Lung (tissue), 17 donors: ENCODE measurements at places on chromosomes 5 and 9. TPM values are rescaled to one million over a fixed set of nuclear protein-coding genes. Genes with fewer than 3 reads are reported as not detected.
A peak's percentile ranks its signal among the peaks of the same experiment; 100 is the strongest.

DNA sequence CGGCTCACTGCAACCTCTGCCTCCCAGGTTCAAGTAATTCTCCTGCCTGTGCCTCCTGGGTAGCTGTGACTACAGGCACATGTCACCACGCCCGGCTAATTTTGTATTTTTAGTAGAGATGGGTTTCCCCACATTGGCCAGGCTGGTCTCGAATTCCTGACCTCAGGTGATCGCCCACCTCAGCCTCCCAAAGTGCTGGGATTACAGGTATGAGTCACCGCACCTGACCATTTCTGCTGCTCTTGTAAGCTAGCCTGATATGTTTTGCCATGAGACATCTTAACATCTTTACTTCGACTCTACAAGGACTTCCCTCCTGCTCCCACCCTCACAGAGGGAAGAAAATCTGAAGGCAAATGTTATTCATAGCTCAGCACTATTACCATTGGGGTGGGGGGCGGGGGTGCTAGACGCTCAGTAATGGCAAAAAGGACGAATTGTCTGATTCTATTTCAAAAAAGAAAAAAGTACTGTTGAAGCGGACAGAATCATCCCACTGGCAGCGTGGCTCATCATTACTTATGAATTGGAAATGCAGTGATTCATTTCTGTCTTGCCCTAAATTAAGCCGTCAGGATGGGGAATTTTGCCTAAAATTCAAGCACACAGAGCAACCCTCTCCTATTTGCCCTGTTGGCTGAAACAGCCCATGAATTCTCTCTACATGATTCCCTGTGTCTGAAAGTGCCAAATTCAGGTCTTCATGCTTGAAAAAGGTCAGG lies 46.4 kb upstream of the WWC1 start:
- H3K27ac ChIP-seq: no peak overlapping the region
- no peak for DNase-seq
- no peak overlapping the region for H3K4me3 ChIP-seq
- H3K36me3 ChIP-seq: no peaks in the 10 kb centered on the region

DNA sequence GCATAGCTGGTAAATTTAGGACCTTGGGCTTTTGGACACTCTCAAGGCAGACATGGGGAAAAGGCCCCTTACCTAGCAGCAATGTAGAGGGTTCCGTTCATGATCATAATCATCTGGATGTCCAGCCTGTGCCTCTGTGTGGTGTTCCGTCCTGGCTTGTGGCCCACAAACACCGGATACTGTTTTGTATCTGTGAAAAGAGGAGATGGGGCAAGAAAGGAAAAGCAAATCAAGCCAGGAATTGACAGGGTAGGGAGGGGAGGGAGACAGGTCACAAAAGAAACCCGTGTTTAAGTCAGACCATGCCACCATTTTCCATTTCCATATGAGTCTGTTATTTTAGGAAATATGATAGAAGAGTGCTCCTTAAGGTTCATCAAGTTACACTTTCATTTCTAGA lies 72.5 kb downstream of the SEMA6A start:
- no peaks in the 10 kb centered on the region for H3K36me3 ChIP-seq
- DNase-seq: no peak
- H3K27ac ChIP-seq: no peak overlapping the region
- H3K27me3 ChIP-seq: no peaks in the 10 kb centered on the region

DNA sequence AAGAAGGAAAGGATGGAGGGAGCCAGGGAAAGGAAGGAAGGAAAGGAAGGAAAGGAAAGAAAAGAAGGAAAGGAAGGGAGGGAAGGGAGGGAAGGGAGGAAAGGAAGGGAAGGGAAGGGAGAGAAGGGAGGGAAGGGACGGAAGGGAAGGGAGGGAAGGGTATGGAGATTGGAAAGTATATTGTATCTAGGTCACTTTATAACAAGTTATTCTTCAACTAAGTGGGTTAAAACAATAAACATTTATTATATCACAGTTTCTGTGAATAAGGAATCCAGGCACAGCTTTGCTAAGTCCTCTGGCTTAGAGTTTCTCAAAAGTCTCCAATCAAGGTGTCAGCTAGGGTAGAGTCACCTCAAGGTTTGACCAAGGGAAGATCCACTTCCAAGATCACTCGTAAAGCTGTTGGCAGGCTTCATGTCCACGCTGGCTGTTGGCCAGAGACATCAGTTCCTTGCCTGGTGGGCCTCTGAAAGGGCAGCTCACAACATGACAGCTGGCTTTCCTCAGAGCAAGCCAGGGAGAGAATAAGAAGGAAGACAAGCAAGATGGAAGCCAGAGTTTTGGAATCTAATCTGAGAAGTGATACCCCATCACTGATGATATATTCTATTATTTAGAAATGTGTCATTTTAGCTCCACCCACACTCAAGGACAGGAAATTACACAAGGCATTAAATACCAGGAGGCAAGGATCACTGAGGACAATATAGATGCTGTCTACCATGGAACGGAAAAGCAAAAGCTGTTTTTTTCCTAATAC lies 105.1 kb downstream of the DEPDC1B start:
- H3K4me3 ChIP-seq: no peak overlapping the region
- DNase-seq: peak; percentile 84
- H3K27ac ChIP-seq: no peak overlapping the region
- no peaks in the 10 kb centered on the region for H3K36me3 ChIP-seq

SLC28A3 gene
- total RNA-seq: 0.98 TPM

RNF183 gene
- total RNA-seq: 0.88 TPM

KLF9 gene
- total RNA-seq: 34.8 TPM

WNT8A gene
- not detected for total RNA-seq

PCDHGA2 gene
- total RNA-seq: 5.5 TPM
